Motor neuron (in vitro differentiated cells): ENCODE measurements at places on chromosomes 3 and 15. TPM values are rescaled to one million over a fixed set of nuclear protein-coding genes. Genes with fewer than 3 reads are reported as not detected.

DNA sequence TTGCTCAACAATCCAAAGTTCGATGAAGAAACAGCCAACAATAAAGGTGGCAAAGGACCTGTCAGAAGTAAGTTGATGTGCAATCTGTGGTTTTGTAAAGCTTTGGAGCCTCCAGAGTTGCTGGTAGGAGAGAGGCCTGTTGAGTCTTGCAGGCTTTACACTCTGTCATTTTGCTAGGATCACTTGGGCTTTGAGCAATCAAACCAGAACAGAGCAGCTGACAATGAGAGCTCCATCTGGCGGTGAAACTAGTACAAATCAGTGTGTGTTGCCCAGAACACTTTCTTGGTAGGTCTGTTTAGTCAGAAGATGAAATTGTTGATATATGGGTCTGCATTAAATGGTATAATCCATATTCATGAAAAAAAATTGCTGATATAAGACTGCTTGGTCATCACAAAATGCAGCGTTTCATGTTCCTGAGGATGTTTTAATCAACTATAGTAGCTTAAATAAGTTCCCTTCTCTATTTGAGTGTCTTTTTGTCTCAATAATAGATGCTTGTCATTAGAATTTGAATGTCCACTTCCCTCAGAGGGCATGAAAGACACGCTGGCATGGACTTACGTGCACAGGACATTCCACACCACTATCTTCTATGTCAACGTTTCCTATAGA lies 25.7 kb downstream of the TMOD2 start:
- ATAC-seq = peak; percentile 84

GRCh38 chr15:36921484-36922091 lies 178.8 kb downstream of the MEIS2 start:
- no peak for ATAC-seq

The P2RY13 gene
- 0.50 and 2.8 TPM in 2 replicates for total RNA-seq

DNA sequence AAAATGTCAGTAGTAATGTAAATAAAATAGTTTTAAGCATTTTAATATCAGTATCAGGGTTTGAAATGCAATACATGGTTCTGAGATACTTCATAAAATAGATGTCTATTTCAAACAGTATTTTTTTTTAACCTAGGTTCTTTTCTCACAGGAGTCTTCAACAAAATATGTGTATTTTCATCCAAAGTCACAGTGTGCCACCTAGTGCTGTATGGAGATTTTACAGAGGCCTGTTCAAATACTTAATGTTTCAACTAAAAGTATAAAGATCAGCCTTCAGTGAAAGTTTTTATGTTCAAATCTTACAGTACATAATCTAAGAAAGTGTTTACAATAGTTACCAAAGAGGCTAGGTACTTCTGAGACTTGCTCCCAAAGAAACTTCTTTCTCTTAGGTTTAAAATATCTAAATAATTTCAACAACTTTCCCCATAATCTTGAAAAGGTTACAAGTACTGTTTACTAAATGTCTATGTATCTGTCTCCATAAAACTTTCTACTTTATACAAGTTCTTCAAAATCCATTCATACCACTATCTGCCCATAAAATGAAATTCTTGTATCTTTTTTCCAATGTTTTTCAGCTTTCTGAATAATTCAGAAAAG lies 38.3 kb downstream of the SCAPER start:
- no peak for ATAC-seq

The MANF gene
- total RNA-seq = 109 and 111 TPM in 2 replicates

The CTXN2 gene
- 0.42 TPM in 1 of 2 replicates, not detected in the other for total RNA-seq

GRCh38 chr3:66851894-66852613 lies 146.1 kb upstream of the KBTBD8 start:
- ATAC-seq = no peak

- ATAC-seq = no peak
Measured at GRCh38 chr3:157103860-157104259, 56.1 kb downstream of the CCNL1 start.

The TNFAIP8L3 gene
- total RNA-seq = 6.3 and 6.4 TPM in 2 replicates

DNA sequence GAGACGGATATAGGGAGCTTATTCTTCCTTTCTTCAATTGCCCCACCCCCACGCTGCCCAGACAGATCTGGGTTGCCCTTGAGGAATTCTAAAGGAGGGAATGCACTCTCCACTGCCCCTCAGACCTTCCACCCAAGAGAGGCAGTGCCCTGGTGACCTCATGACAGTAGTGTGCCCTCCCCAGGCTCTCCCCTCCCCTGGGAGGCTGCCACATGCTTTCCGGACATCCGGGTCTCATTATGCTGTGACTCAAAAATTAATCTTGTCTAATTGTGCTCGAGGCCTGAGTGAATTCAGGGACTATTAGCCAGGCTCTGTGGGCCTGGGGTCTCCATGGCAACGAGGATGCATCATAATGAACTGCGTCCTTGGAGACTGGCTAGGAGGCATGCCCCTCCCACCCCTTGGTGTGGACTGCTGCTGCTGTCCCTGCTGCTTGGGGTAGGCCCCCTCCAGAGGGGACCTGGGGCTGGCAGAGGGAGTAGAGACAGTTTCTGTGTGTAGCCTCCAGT lies 20.8 kb downstream of the CORO2B start:
- peak; percentile 91 for ATAC-seq

The XCR1 gene
- total RNA-seq = not detected in 2 replicates

The ATP2B2 gene
- 0.76 and 1.4 TPM in 2 replicates for total RNA-seq

DNA sequence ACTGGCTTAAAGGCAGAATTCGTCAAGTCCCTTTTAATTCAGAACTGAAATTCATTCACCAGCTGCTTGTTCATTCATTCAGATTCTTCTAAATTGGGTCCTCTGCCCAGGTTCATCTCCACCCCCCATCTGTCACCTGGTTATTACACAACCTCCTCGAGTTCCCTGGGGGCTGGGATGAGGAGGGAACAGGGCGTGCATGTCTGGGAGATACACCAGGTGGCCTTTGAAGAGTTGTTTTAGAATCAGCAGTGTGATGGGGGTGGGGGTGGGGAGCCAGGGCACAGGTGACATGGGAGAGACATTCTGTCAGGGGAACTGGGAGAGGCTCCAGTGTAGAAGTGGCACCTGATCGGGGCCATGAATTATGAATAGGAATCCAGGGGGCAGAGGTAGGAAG lies 8.2 kb downstream of the SNX33 start:
- no peak for ATAC-seq

DNA sequence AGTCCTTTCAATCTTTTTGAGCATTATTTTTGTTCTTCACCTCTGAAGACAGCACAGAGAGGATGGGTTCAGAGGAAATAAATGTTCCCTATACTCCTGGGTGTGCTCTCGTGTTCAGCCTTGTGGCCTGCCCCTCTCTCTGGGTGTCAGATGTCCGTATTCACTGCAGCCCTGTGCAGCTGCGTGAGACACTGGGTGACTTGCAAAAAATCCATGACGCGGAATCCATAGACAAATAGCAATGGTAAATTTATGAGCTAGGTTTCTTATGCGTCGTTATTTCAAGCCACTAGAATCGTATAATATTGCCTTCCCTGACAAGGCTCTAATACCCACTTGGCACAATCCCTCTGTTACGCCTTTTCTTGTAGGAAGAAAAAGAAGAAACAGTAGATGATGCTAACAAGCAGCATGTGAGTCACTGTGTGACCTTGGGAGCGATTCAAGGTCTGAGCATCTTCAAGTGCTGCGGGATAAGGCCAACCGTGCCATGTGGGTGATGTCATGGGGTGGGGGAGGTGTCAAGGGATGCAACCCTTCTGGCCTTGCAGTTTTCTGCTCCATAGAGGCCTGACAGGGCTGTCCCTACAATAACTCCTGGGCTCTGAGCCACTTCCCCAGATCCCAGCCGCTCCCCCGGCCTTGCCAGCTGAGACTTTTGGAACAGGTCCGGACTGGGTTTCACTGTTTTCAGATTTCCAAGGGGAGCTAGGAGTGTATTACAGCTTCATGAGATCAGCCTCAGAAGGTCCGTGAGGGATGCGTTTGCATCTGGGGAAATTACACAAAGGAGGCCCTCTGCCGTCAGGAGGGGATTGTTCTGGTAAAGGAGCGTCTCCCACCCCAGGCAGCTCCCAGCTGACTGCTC lies 47.6 kb upstream of the POMGNT2 start:
- ATAC-seq = peak; percentile 86

DNA sequence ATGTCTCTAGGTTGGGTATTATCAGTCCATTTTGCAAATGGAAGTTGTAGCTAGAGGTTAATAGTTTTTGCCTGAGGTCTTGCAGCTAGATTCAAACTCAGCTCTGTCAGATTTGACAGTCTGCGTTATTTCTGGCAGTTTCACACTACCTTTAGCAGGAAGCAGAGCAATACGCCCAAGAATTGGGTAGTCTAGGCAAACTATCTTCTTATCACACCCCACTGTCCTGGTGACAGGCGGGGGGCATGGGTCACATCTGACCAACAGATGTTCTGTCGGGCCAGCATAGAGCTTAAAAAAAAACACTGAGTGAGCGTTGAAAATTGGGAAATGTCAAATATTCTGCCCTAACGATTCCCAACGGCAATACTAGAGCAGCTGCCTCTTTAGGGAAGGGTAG lies 5.7 kb downstream of the GPR160 start:
- ATAC-seq = no peak

DNA sequence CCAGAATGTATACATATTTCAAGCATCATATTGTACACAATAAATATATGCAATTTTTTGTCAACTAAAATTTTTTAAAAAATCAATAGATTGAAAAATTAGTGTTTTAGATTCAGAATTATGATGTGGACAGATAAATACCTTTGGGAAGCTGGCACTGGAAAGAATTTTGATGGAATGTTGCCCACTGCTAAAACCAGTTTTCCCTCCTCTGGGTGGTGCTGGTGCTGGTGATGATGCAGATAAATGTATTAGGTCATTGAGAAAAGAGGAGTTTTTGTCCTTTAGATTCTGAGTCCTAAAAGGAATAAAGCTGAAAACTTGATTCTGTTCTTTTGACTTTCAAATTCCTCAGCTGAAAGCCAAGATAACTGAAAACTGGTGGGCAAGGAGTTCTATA lies 56.0 kb upstream of the SUCLG2 start:
- no peak for ATAC-seq

DNA sequence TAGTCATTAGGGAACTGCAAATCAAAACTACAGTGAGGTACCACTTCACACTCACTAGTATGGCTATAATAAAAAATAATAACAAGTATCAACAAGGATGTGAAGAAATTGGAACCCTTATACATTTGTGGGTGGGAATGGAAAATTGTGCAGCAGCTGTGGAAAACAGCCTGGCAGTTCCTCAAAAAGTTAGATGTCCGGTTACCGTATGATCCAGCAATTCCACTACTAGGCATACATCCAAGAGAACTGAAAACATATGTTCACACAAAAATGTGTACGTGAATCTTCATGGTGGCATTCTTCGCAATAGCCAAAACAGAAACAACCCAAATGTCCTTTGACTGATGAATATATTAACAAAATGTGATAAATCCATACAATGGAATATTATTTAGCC lies 187.9 kb upstream of the LYSMD4 start:
- ATAC-seq = no peak

DNA sequence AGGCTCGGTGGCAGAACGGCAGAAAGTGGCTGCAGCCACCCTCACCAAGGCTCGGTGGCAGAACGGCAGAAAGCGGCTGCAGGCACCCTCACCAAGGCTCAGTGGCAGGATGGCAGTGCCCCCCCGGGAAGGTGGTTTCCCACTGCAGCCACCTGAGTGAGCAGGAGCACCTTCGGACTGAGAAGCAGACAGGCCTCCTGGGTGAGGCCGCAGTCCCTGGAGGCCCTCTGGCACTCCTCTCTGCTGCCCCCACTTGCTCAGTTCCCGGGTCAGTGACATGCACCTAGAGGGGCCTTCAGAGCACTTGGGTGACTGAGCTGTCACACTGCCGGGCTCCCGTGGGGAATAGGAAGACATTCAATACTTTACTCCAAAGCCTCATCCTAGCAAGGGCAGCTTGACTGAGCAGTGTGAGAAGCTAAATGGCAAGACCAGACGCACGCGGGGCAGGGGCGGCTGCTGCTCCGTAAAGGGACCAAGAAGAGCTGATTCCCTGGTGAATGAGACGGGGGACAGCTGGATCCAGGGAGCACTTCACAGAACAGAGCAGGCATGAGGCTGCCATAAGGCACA lies 62.7 kb downstream of the PCSK6 start:
- no peak for ATAC-seq

GRCh38 chr15:79954661-79955060 lies 16.3 kb downstream of the BCL2A1 start:
- no peak for ATAC-seq

GRCh38 chr15:39358441-39359041 lies 222.3 kb upstream of the THBS1 start:
- ATAC-seq = peak; percentile 19
